ENCODE measurements at places on chromosomes 1 and 21.

GRCh38 chr1:19212167-19212566, 2.1 kb upstream of the UBR4 start:
- DNase-seq, result no peak

GRCh38 chr1:42114229-42114628, 39.0 kb upstream of the GUCA2B start:
- no peak for DNase-seq

GRCh38 chr1:44318097-44319088, 36.7 kb downstream of the ERI3 start:
- DNase-seq, result no peak

GRCh38 chr21:31203431-31204054, 140.5 kb downstream of the TIAM1 start:
- no peak for DNase-seq

GRCh38 chr1:24526940-24527542, 24.4 kb downstream of the RCAN3 start:
- no peak for DNase-seq

DNA sequence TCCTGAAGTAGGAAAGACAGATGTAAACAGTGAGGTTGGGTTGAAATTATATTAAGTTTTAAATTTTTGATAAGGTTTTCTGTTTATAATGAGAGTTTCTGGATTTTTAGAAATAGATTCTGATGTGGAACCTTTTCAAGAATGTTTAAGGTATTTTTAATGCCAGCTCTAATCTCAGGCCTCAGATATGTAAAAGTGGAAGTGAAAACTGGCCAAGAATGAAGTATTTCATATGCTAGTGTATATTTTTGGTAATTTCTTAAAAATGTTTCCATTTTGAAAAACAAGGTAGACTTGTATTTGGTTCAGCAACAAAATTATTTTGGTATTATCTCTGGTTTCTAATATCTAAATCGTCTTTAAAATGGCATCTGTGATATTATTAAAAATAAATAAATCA, 14.4 kb downstream of the IFNAR1 start:
- no peak for DNase-seq
